Fibroblast of lung (primary cell): ENCODE measurements at places on chromosomes 5 and 9.
A peak's percentile ranks its signal among the peaks of the same experiment; 100 is the strongest.

DNA sequence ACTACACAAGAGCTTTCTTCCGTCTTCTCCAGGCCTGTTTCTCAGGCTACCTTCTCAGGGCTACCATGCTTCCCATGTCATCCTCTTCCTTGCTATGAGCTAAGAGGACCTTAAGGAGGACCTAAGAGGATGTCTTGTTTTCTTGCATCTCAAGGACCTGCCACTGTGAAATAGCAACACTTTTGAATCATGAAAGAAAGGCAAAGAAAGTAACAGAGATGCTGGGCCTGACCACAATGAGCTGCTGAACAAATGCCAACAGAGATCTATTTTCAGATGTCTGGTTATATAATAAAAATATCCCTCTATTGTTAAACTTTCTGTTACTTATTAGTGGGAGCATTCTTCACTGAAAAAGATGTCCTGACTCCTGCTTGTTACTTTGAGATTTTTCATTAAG is 36.7 kb upstream of the ANXA1 start:
- DNase-seq = peak; percentile 52

GRCh38 chr5:113170707-113171106 is 194.1 kb downstream of the DCP2 start:
- peak; percentile 56 for DNase-seq

GRCh38 chr9:80285326-80285725 is 713.6 kb downstream of the TLE4 start:
- DNase-seq = peak; percentile 21

- DNase-seq = no peak
Measured at GRCh38 chr5:56080375-56081052, 85.8 kb upstream of the IL6ST start.

GRCh38 chr5:169098331-169099121 is 202.4 kb downstream of the SLIT3 start:
- no peak for DNase-seq

DNA sequence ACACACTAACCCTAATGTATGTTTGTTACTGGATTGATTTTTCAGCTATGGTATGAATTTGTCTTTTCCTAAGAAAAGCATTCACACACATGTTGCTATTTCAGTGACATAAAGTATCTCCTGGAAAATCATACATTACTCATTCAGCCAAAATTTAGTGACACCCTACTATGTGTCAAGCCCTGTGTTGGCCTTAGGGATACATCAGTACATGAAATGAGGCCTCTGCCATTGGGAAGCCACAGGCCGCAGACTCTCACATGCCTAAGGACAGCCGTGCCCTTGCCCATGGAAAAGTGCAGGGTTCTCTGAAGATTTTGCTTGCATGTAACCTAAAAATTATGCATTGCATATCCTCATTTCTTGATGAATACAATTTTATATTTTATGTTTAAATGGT is 5.2 kb upstream of the MARCHF6 start:
- DNase-seq = no peak

GRCh38 chr5:168260353-168261226 is 30.9 kb upstream of the WWC1 start:
- no peak for DNase-seq

DNA sequence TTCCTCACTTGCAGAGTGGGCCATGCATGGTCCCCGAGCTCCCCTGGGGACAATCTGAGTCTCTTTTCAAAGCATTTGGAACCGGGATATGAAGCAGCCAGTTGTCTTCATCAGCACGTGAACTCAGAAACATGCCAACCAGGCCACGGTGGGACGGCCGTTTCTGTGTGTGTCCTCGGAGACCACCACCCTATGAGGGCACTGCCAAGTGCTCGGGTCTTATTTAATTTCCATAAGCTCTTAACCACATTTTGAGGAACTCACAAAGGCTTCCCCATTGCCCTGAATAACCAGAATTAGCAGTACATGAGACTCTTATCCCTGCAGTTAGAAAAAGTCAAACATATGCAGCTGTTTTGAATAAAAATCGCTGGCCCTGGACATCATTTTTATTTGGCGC is 60.1 kb downstream of the OTULIN start:
- no peak for DNase-seq

DNA sequence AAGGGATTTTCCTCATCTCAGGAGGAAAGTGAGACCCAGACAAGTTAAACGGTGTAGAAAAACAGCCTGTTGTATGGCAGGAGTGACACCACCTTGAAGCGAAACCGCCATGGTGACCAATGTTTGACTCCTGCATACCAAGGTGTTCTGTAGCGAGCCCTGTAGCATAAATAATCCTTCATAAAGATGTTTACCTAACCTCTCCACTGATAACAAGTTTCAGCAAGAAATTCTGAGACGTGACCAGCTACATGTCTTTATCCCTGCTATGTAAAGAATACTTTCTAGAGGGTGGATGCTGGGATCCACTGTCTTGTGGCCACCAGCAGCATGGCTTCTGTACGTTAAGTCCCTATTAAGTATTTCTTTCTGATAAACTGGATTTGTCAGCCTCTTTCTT is 148.1 kb downstream of the MPDZ start:
- no peak for DNase-seq

GRCh38 chr9:137545123-137545522 is 5.1 kb downstream of the PNPLA7 start:
- DNase-seq = peak; percentile 14

GRCh38 chr9:78919701-78920100 is 622.8 kb downstream of the PSAT1 start:
- DNase-seq = peak; percentile 74

DNA sequence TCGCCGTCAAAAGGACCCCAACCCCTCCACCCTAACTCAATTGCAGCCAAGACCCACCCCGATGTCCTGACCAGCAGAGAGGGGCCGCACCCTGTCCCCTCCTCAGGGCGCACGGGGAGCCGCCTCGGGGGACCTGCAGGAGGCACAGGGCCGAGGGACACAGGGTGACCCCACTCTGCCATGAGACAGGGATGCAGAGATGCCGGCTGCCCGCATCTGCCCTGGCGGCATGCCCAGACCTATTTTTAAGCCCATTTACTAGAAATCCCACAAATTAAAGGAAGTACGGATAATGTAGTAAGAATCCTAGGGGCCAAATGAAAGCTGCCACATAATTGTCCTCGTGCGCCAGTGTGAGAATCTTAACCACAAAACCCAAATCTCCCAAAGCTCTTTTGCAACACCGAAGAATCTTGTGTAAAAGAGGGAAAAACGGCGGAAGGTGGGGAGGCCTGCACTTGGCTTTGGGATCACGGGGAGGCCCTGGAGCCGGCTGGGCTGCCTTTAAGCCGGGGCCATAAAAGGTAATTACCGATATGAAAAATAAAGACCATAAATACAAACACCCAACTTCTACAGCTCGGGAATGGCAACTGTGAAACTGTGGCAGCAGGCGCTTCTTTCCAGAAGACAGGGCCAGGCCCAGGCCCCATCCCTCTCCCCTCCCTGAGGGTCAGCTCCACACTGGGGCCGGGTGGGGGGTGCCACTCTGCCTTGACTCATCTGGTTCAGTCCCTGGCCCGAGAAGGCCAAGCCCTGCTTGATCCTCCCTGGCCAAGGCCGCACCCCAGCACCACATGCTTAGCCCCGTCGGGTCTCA is 35.0 kb downstream of the NACC2 start:
- DNase-seq = peak; percentile 84

GRCh38 chr5:126780165-126780827 is 3.4 kb downstream of the LMNB1 start:
- DNase-seq = peak; percentile 68

DNA sequence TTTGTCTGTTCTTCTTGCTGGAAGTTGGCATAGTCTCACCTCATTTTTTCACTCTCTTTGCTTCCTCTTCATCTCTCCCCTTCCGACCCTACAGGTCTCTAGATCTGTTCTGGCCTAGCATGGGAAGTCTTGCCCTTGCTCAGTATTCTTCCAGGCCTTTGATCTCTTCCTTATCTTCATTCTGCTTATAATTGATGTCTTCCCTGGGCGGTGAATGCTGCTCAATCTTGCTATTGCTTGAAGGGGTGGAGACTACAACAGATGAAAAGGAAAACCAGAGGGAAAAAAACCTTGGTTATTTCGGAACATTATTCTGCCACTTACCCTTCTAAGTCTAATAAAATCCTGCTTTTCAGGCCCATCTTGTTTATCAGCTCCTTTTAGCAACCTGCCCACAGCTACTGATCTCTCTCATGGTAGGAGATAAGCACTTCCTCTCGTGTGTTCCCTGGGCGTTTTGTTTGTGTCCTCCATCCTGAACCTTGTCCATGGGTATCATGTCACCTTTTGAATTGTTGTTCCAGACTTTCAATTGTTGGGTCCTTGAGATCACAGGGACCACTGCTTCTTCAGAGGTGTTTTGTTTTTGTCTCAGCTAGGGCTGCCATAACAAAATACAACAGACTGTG is 375.6 kb downstream of the ADGRV1 start:
- no peak for DNase-seq

DNA sequence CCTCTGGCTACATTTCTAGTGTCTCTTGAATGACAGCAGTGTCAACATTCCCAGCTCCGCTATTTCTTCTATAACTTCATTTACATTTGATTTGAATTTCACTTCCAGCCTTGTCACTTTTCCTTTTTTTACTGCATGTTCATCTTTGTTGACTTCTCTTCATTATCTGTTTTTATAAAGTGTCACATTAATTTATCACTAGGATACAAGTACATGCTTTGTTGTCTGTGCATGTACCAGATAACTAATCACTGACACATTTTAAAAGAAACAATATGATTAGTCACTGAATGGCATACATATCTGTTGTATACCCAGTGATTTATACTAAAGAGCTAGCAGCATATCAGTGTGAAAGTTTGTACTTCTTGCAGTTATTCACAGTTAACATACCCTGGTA is 29.1 kb downstream of the ARSK start:
- no peak for DNase-seq

DNA sequence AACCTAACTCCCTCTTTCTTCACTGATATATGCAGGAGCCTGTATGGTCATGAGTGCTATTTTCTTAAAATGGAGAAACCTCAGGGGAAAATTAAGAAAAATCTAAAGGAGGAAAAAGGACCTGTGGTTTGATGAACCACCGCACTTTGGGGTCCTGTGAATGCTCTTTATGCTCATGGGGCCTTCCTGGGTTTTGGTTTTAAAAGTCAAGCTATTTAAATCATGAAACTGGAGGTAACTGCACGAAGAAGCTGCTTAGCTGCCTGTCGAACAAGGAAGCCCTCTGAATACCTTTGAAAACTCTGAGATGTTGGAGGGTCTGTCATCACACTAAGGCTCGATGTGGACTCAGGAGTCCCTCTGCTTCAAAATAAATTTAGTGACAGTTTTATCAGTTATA is 564.5 kb upstream of the ADAMTS16 start:
- DNase-seq = no peak

DNA sequence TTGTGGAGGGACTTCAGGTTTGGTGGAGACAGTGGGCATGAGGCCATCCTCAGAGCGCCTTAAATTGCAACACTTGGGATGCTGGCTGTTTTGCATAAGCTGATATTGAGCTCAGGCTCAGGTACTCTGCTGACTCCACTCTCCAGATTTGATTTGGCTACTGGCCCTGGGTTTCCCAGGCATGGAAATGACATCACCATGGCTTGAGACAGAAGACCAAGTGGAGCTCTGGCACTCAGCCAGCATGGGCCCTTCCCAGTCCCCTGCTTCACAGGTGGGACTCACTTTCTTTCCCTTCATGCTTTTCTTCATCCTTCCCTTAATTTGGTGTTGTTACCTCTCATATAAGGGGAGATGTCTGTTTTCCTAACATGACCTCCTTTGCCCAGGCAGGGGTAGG is 72.0 kb upstream of the IL12B start:
- no peak for DNase-seq

DNA sequence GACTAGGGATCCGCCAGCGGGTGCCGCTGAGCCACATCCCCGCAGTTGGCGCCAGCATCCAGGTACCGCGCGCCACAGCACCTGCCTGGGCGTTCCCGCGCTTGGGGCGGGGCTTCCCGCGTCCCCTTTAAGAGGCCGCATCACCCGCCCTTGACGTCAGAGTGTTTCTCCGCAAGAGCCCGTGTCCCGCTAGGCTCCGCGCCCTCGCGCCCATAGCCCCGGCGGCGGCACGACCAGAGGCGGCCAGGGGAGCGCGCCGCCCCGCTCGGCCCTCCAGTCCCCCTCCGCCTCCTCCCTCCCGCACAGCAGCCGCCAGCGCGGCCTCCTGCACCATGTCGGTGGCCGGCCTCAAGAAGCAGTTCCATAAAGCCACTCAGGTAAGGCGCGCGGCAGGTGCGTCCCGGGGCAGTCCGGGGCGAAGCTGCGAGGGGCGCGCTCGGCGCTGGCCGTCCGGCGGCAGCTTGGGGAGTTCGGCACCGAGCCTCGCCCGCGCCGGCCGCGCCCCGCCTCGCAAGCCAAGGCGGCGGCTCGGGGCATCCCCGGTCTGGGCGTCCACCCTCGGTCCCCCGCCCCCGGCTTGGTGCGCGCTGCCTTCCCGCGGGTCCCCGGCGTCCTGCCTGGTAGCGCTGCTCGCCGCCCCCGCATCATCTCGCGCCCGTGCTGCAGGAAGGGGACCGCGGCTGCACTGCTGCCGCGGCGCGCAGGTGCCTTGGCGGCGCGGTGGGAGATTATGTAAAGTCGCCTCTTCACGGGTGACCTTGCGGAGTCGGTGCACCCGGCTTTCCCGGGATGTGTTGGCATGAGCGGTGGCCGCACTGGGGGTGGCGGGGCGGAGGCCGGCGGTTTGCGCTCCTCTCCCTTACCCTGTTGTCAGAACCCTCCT is at the start of gene SH3GL2:
Gene SH3GL2 (plus strand): TSS at position 156 of the 883 bp plus-strand sequence.
- DNase-seq = peak; percentile 38

DNA sequence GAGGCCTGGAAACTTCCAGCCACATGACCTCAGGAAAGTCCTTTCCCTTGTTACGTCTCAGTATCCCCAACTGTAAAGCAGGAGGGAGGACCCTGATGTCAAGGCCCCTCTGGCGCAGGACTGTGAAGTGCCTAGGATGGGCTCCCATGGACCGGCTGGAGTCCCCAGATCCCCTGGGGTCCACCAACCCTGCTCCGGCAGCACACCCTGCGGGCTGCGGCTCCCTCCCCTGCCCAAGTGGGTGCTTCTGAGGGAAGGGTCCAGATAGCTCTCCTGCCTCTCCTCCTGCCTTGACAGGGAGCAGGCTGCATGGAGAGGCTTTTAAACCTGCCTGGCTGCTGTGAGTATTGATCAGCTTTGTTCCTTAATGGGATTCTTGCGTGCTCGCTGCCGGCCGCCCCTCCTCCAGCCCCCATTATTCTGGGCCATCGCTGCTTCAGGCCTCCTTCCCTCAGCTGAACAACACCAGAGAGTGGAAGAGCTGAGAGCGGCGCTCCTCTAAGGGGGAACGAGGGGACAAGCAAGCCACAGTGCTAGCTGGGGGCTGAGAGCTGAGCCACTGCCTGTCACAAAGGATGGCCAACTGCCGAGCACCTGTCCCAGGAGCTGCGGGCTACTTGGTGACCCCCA is 25.6 kb upstream of the NTNG2 start:
- DNase-seq = no peak
